Stimulated activated CD8-positive, alpha-beta memory T cell treated with anti-CD3 and anti-CD28 coated beads, Interleukin-7, amount 100 ng/mL, for 1 hour (primary cell): ENCODE measurements at places on chromosomes 3 and 15.

- DNase-seq = no peak
These were observed 36.1 kb downstream of the HMG20A start for GRCh38 chr15:77456746-77457145.

- no peak for DNase-seq
These were observed 16.4 kb upstream of the ALAS1 start for GRCh38 chr3:52181543-52181942.

DNA sequence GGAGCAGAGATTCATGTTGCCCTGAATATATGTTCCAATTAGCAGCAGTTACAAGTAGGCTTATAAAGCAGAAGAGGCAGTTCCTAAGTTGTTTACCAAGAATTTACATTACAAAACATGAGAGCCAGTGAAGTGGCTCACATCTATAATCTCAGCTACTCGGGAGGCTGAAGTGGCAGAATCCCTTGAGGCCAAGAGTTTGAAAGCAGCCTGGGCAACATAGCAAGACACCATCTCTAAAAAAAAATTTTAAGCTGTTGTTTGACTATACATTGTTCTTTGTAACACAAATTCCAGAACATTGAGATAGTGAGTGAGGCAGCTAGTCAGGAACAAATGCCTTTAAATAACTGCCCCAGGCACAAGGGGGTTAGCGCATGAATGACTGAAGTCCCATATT lies 10.3 kb upstream of the ZMAT3 start:
- DNase-seq = no peak

DNA sequence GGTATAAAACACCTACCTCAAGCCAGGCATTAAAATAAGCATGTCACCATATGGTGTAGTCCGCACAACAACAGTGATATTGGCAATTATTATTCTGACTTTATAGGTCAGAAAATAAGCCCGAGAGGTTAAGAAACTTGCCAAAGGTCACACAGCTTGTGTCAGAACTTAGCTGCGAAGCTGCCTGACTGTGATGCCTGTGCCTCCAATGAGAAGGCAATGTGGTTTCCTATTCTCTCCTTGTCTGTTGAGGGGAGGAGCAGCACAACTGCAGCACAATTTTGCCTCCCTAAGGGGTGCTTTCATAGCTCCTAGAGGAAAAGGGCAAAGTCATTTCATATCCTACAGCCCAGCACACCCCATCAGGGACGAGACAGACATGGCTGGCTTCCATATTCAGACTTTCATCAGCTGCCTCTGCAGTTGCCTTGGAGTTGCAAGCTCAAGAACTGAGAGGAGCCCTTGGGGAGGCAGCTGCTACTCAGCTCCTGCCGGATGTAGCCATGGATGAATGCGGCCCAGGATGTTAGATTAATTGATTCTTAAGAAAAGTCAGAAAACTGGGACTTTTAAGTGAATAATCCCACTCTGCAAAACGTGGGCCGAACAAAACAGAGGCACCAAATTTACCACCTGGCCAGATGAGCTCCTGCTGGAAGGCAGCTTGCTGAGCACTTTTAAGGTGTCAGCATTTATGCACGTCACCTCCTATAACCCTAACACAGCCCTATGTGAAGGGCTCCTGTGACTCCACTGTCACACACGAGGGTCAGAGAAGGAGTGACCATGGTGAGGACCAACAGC lies 38.5 kb downstream of the MYO5C start:
- DNase-seq = no peak

DNA sequence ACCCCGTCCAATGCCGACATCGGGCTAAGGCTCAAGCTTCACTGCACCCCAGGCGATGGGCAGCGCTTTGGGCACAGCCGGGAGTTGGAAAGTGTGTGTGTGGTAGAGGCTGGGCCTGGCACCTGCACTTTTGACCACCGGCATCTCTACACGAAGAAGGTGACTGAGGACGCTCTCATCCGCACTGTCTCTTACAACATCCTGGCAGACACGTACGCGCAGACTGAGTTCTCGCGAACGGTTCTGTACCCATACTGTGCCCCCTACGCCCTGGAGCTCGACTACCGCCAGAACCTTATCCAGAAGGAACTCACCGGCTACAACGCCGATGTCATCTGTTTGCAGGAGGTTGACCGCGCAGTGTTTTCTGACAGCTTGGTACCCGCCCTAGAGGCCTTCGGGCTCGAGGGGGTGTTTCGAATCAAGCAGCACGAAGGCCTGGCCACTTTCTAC lies 1.0 kb downstream of the PDE12 start:
- no peak for DNase-seq

GRCh38 chr3:42473083-42473932 lies 29.1 kb upstream of the VIPR1 start:
- no peak for DNase-seq

DNA sequence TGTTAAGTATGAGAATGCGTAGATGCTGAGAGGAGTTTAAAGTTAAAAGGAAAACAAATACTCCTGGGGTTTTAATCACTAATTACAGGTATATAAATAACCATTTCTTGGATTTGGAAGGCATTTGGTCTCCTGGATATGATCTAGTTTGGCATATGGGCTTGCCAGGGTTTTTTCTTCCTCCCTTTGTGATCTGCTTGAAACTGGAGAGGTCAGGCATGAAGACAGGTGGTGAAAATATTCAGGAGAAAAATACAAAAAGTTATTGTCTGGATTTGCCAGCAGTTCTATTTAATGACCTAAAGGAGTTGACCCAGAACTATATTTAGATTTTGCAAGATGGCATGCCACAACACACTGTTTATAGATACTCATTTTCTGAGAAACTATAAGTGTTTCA lies 136.3 kb downstream of the DIPK2A start:
- no peak for DNase-seq

DNA sequence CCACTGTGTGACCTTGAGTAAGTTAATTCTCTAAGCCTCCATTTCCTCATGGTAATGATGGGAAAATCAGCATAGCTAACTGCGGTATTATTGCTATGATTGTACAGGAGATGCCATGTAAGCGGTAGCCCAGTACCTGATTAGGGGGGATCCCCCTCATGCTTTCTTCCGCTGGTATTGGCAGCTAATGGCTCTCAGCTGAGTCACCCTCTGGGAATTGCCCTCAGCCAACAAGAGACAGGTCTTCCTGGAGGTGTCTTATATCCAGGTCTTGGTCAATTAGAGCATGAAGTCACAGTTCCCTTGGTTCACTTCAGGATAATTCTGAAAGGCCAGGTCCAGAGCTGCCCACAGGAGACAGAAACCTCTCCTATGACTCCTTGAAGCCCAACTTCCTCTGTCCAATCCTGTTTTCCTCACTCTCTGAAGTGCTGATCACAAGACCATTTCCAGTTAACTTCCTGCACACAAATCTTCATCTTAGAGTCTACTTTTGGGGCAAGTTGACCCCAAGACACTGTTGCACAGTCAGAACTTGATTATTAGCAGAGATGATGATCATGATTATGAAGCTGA lies 724.7 kb upstream of the ZNF385D start:
- DNase-seq = no peak

DNA sequence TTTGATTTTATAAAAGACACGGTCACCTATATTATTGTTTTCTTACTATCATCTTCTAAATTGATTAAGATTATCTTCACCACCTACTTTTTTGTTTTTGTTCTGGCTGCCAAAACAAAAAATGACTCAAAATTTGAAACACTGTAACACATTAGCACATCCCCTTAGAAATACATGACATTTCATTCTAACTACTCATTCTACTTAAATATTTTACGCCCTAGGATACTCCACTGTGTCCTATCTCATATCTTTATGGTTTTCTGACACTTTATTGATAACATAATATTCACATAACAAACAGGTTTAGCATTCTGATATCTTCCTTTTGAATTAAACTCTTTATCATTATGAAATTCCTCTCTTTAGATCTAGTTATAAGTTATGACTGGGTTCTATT lies 656.2 kb downstream of the GBE1 start:
- DNase-seq = no peak

- no peak for DNase-seq
These were observed 24.4 kb downstream of the FNDC3B start for GRCh38 chr3:172063456-172064432.

- no peak for DNase-seq
These were observed 632 bp downstream of the CTSH start for GRCh38 chr15:78944202-78944625.

GRCh38 chr3:179663093-179663492 lies 10.3 kb downstream of the USP13 start:
- no peak for DNase-seq

- no peak for DNase-seq
These were observed 28.1 kb downstream of the ARHGEF26 start for GRCh38 chr3:154149286-154149685.

- peak; percentile 10 for DNase-seq
These were observed 336.7 kb upstream of the IGF1R start for GRCh38 chr15:98311566-98312188.

- no peak for DNase-seq
These were observed 4.4 kb upstream of the ZNF609 start for GRCh38 chr15:64455961-64456371.

- DNase-seq = no peak
These were observed 143.8 kb downstream of the NEO1 start for GRCh38 chr15:73196113-73196512.

- DNase-seq = no peak
These were observed 418.3 kb downstream of the OTOL1 start for GRCh38 chr3:161914703-161915417.

DNA sequence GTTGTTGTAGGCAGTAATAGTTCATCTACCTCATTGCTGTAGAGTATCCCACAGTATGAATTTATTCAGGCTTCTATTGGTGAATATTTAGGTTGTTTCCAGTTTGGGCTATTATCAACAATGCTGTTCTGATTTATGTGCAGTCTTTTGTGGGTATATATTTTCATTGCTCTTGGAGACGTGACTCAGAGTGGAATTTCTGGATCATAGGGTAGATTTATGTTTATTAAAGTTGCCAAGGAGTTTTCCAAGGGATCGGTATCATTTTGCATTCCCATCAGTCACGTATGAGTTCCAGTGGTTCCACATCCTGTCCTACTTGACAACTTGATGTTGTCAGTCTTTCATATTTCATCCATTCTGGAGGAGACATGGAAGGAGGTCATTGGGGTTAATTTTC lies 8.4 kb upstream of the HRH1 start:
- DNase-seq = no peak

GRCh38 chr3:159146856-159147435 lies 345.1 kb downstream of the MFSD1 start:
- DNase-seq = no peak

- no peak for DNase-seq
These were observed 32.6 kb downstream of the RTP4 start for GRCh38 chr3:187400756-187401155.

- no peak for DNase-seq
These were observed 226.6 kb upstream of the LRRFIP2 start for GRCh38 chr3:37400945-37401344.
